GM20000 (cell line): ENCODE measurements at places on chromosomes 3 and 15.

DNA sequence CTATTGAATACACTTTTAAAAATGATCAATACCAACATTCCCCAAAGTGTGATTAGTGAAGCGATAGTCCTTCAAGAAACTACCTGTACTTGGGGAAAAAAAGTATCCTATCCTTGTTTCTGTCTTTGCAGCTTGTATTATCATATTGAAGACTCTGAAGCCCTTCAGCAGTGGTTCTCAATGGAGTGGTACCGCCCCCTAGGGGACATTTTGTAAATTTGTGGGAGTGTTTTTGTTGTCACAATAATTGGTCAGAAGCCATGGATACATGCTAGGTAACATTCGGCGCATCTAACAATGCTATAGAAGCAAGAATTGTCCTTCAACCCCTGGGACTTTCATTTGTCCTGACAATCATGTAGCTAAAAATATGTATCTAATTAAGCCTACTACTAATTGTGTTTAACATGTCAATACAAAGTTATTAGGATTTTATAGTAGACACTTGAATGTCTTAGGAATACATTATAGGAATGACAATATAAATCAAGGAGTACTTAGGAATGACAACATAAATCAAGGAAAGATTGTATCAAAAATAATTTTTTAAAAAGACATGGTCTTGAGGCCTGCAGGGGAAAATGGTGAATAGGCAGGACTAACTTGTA lies 53.7 kb downstream of the NMD3 start:
- DNase-seq: peak; percentile 33

DNA sequence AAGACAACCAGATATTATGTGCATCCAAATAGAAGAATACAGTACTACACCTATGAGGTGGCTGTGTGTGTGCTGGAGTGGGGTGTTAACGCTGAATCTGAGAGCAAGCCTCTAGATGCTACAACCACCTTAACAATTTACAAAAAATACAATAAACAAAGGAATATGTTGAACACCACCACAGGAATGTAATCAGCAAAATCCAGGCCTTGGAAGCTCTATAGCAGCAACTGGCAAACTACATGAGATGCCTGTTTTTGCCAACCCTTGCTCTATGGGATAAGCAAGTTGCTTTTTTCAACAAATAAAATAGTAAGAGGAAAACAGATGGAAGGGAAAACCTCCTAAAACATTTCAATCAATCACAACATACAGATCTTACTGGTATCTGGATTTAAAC lies 23.9 kb downstream of the SLTM start:
- no peak for DNase-seq

DNA sequence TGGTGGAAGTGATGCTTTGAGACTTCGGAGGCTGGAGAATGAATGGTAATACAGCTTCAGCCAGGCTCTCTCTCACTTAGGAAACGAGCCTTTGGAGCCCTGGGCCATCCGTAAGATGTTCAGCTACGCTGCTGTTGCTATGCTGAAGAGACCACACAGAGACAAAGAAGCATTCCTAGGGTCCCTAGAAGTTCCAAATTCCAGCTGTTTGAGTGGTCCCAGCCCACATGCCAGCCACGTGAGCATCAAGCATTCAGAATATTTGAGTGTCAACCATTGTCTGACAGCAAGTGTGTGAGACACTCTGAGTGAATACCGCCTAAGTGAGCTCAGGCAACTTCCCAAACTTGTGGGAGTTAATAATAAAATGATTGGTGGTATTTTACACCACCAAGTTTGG lies 212.9 kb downstream of the CD47 start:
- DNase-seq: no peak

DNA sequence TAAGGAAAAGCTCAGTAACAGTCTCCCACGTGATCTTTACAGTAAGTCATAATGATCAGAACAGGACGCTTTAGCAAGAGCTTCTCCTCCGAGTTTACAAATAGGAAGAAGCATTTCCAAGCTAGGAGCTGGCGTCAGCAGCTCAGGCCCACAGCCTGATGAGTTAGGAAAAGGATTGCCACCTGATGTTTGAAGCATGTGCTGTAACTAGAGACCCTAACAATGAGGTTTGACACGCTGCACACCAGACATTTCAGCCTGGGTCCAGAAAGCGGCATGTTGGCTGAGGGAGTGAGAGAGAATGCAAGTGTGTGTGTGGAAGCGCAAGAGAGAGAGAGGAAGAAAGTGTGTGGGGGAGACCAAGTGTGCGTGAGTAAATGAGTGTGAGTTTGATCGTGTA lies 47.3 kb downstream of the TLE3 start:
- DNase-seq: no peak

DNA sequence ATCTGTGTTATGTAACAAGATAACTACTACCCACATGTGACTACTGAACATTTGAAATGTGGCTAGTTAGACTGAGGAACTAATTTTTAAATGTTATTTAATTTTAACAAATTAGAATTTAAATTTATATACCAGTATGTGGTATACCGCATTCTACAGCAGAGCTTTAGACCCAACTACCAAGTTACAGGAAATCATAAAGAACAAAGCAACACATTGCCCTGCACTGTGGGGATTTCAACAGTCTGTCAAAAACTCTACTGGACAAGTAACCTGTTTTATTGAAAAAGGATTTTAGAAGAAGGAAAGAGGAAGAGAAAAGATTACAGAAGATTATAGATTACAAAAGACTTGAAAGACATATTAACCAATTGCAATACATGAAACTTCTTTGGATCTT lies 64.9 kb downstream of the DPH6 start:
- no peak for DNase-seq
